ENCODE measurements at places on chromosomes 5 and 9.
A peak's percentile ranks its signal among the peaks of the same experiment; 100 is the strongest.

DNA sequence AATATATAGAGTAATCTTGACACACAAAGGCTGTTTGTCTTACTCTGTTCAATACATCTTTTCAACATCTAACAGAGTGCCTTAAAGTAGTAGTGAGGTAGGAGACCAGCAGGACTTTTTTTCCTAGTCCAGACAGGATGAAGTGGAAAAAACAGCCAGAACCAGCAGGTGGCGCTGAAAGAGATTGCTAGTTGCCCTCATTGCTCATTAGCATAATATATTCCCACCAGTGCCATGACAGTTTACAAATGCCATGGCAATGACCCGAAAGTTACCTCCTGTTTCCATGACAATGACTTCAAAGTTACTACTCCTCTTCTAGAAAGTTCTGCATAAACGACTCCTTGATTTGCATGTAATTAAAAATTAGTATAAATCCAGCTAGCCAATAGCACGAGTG lies 387.4 kb downstream of the ACTL7B start:
- peak; percentile 51 for DNase-seq

DNA sequence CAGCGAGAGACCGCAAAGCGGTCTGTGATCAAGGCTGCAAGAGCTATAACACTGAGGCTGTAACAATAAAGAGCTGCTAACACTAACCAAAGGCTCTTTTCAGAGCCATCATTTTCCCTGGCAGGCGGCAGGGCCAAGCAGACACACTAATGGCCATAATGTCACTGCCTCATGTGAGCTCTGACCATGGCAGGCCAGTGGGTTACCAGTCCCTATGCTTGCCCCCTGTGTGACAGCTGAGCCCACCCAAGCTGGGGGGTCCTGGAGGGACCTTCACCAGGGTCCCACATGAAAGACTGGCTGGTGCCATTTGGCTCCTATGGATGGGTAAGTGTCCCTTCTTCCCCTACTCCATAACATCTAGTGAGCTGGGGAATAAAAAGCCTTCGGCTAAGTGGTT lies 29.6 kb upstream of the TESK1 start:
- DNase-seq = no peak

GRCh38 chr5:54484219-54484894 lies 28.9 kb downstream of the HSPB3 start:
- no peak for DNase-seq

GRCh38 chr5:179309383-179309670 lies 35.9 kb downstream of the ADAMTS2 start:
- DNase-seq = no peak

- DNase-seq = no peak
These were observed 35.1 kb downstream of the FAM13B start for GRCh38 chr5:137997726-137998213.

DNA sequence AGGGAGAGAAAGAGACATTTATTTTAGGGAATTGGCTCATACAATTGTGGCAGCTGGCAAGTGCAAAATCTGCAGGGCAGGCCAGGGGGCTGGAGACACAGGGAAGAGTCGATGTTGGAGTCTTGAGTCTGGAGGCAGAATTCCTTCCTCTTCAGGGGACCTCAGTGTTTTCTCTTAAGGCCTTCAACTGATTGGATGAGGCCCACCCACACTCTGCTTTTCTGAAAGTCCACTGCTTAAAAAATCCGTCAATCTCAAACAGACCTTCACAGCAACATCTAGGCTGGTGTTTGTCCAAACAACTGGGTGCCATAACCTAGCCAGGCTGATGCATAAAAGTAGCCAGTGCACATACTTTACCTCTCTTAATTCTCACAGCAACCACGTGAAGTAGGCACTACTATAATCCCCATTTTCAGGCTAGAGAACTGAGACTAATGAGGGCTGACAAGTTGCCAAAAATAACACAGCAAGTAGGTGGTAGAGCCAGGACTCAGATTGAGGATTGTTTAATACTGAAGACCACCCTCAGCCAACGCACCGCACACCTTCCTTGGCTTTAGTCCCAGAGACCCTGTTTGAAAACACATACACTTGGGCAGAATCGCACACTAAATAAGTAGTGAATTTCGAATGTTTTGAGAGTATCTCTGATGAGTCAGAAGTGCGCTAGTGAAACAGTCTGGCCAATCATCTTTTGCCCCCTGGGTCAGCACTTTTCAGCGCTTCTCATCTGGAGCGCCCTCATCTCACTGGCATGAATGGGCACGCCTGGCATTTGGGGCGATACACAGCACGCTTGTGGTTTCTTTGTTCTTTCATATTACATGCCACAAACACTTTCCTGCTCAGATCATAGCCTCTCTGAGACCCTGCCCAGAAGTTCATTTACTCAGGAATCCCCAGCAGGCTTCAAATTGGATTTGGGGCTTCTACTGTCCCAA lies 591.4 kb downstream of the CCDC171 start:
- no peak for DNase-seq

- no peak for DNase-seq
These were observed 1229.8 kb upstream of the WWC1 start for GRCh38 chr5:167061695-167062094.

GRCh38 chr5:161373345-161373707 lies 173.2 kb downstream of the GABRB2 start:
- no peak for DNase-seq

DNA sequence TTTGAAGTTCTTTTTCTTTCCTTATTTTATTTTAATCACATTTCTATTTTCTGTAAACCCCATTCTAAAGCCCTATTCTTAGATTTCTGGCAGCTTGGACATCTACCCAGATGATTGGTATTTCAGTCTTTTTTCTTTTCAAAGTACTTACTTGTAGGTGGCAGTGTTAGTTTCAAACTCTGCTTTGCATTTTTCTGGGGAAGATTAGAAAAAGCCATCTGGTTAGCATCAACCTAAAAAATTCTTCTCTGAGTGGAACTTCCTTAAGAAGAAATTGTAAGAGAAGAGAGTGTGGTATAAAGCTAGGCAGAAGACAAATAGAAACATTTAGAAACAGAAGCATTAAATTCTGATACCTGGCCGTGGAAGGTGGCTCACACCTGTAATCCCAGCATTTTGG lies 17.2 kb upstream of the TENT2 start:
- DNase-seq = peak; percentile 25

GRCh38 chr5:168176251-168176650 lies 115.2 kb upstream of the WWC1 start:
- no peak for DNase-seq

GRCh38 chr5:180250329-180250728 lies 41.3 kb upstream of the RASGEF1C start:
- DNase-seq = no peak

DNA sequence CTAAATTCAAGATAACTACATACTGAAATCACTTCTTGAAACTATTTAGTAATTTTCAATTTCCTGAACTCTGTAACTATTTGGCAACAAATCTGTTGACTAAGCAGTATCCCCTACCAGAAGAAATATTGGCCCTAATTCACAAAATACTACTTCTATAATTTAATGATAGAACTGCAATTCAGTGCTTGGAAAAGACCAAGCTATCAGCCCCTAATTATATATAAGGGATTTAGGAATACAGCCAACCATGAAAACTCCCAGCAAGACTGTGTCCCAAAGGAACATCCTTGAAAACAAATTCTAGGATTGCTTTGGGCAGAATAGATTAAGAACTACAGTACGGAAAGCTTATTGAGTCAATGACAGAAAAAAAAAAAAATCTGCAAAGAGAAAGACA lies 169.2 kb downstream of the RAB3C start:
- no peak for DNase-seq

GRCh38 chr5:81232464-81233079 lies 550 bp upstream of the CKMT2 start:
- DNase-seq = peak; percentile 36

DNA sequence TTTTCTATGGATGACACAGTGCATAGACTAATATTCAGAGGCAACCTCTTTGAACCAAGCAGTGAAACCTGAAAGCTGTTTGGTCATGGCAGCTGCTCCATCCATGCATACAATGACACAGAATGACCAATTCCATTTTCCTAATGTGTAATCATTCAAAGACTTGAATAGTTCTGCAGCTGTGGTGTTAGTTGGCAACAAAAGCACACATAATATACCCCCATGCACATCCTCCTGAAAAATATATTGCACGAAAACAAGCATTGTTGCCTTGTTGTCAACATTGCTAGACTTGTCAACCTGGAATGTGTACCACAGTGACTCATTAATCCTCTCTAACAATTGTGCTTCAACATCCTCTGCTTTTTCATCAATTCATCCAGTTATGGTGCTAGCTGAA lies 71.0 kb upstream of the SEMA6A start:
- no peak for DNase-seq

GRCh38 chr5:58629271-58630159 lies 46.6 kb downstream of the RAB3C start:
- DNase-seq = no peak

GRCh38 chr5:72347801-72348308 lies 27.7 kb downstream of the PTCD2 start:
- peak; percentile 98 for DNase-seq

DNA sequence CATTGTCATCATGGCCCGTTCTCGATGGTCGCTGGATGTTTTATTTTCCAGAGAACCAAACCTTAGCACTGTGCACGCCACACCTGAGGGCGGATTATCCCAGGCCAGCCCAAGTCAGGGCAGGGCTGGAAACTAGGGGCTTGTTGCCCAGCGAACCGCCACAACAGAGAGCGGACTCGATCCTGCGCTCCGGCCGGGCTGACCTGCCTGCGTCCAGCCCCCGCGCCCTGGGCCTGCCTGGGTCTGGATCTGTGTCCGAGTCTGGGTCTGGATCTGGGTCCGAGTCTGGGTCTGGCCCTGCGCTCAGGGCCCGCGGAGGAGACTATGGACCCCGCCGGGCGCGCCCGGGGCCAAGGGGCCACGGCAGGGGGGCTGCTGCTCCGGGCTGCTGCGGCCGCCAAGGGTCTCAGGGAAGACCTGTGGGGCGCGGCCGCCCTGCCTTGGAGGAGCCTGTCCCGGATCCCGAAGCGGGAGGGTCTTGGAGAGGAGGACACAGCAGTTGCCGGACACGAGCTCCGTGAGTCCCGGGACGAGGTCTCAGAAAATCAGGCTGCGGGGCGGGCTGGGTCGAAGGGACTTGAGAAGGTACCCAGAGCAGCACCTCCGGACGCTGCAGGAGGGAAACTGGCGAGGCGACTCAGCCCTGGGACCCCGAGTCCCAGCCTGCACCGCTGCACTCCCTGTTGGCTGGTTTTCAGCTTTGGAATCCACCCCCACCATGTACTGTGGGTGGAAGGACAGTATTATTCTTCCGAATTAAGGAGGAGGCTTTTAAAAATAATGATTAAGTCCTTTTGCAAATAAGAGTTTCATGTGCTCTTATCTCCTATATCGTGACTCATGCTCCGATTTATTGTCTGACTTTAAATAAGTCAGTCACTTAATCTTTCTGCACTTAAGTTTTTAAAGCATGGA lies at the start of gene ANKDD1B:
Gene ANKDD1B (plus strand): TSS at position 143 of the 915 bp plus-strand sequence. CDS start 182 bp downstream, at position 325.
- DNase-seq = peak; percentile 57

- no peak for DNase-seq
These were observed 167.8 kb downstream of the TRIO start for GRCh38 chr5:14310901-14311300.

- no peak for DNase-seq
These were observed 94.2 kb downstream of the AGTPBP1 start for GRCh38 chr9:85647571-85647970.

- no peak for DNase-seq
These were observed 102.9 kb downstream of the MARCHF11 start for GRCh38 chr5:16076657-16077056.

- DNase-seq = peak; percentile 63
These were observed at the start of gene GLRA1 for GRCh38 chr5:151924564-151925301. Gene GLRA1 (minus strand): TSS chr5:151924851. CDS start chr5:151924549, 302 bp downstream.

GRCh38 chr9:130043654-130044623 lies 950 bp upstream of the FNBP1 start:
- DNase-seq = peak; percentile 69

- DNase-seq = no peak
These were observed 338.1 kb downstream of the PRELID2 start for GRCh38 chr5:145497052-145497451.

DNA sequence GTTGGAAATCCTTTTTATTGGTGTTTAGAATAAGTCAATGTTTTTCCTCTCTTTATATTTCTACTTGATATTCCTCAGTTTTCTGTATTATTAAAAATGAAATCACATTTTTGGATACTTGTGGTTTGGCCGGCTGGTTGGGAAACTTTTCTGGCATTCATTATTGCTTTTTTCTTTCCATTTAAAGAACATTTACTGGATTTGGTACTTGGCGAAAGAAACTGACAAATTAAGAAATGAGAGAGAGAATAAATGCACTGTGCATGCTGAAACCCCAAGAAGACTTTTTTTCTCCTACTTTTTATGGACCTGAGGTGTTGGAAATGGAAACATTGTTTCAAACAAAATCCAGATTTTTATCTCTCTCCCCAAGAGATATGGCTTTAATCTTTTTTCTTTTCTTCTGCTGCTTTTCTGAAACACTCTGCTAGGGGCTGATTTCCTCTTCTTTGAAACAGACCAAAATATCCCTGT lies 128.4 kb downstream of the SNX18 start:
- DNase-seq = peak; percentile 51

GRCh38 chr9:106621313-106622163 lies 241.4 kb upstream of the ZNF462 start:
- no peak for DNase-seq

GRCh38 chr5:129014185-129014584 lies 48.9 kb downstream of the SLC27A6 start:
- no peak for DNase-seq

GRCh38 chr9:127131871-127132270 lies 9.4 kb upstream of the ANGPTL2 start:
- DNase-seq = peak; percentile 81

- DNase-seq = no peak
These were observed 7.5 kb upstream of the NRARP start for GRCh38 chr9:137309368-137310188.

DNA sequence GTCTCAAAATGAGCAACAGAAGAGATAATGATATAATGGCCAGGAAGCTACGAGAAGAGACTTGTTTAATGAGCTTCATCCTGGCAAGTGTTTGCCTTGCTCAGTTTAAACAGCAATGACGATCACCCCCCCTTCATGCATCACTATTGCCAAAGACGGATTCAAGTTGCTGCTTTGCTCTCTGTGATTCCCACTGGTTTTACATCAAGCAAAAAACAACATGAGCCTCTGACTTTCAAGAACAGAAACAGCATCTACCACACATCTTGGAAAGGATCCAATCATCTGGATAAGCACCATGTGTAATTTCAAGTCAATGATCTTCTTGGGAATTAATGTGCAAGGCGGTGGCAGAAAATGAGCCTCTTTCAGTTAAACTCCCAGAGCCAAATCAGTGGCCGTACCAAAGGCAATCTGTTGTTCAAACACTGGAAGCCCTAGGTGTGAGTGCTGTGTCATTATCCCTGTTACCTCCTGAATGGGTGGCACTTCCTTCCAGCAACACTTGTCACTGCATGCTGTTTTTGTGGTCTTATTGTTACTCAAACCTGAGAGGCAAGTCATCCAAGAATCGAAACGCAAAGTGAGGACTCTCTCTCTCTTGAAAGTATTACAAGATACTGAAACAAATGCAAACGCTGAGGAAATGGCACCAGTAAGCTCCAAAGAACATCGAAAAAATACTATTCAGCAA lies 72.8 kb downstream of the MED27 start:
- DNase-seq = peak; percentile 30

DNA sequence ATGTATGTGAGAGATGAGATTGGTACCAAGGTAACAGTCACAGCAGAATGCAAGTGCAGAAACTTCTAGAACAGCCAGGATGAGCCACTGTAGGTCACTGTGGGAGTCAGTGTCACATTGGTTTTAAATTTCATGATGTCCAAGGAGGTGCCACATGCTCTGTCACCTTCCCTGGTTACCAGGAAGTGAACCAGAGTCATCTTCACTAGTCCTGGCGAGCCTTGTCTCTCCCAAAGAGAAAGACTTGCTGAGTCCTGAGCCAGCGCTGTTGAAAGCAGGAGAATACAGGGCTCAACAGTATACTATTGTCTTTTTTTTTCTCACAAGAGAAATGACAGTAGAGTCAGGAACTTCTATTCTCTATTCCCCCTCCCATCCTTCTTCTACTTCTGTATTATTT lies 615.5 kb downstream of the RAB3C start:
- no peak for DNase-seq

Measured in fibroblast of pulmonary artery (primary cell).